ENCODE measurements at places on chromosomes 12 and 14.

DNA sequence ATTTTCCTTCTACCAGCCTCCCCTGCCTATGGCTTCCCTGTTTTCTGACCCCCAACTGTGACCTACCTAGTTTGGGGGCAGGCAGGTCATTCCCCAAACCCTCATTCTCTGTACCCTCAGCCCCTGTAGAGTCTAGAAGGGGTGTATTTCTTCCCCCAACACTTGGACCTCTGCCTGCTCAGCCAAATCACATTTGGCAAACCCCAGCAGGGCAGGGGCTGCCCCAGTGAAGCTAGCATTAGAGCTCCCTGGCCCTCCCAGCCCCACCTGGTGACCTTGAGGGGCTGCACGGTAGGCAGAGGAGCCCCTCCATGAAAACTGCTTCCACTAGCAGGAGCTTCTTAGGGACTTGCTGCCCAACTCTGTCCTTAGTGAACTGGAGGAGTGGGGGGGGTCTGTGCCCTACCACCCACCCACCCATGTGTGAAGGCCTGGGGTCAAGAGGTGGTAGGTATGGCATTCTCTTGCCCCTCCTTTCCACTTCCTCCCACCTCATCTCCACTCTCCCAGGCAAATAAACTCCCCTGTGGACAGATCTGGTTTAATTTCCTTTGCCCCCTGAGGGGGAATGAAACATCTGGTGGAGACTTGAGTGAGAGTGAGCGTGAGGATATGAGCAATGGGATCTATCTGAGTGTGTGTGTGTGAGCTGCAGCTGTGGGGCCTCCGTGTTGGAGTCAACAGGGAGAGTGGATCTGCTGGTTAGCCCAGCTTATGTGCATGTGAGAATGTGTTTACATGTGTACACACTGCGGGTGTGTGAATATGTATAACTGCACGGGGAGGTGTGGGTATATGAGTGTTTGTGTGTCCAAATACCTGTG lies 1.6 kb downstream of the NXPH4 start:
- DNase-seq, result no peak
- no peaks in the 10 kb centered on the region for H3K36me3 ChIP-seq
- H3K27me3 ChIP-seq, result peaks cover 10% of the 10 kb centered on the region

GRCh38 chr12:8065991-8066594 lies at the start of gene C3AR1:
C3AR1 (minus strand) TSS chr12:8066359; CDS start chr12:8060185, 6,174 bp downstream.
- no peaks in the 10 kb centered on the region for H3K36me3 ChIP-seq
- no peaks in the 10 kb centered on the region for H3K4me1 ChIP-seq
- H3K27ac ChIP-seq, result no peak within 1 kb of the TSS
- no peaks in the 10 kb centered on the region for H3K27me3 ChIP-seq

GRCh38 chr12:3437986-3438385 lies 53.0 kb upstream of the PRMT8 start:
- H3K36me3 ChIP-seq, result no peaks in the 10 kb centered on the region
- DNase-seq, result no peak
- H3K4me3 ChIP-seq, result no peak overlapping the region
- no peaks in the 10 kb centered on the region for H3K4me1 ChIP-seq
- no peaks in the 10 kb centered on the region for H3K27me3 ChIP-seq

GRCh38 chr14:96748362-96748761 lies 48.8 kb upstream of the VRK1 start:
- H3K4me1 ChIP-seq, result no peaks in the 10 kb centered on the region
- peaks cover 4% of the 10 kb centered on the region for H3K27me3 ChIP-seq

DNA sequence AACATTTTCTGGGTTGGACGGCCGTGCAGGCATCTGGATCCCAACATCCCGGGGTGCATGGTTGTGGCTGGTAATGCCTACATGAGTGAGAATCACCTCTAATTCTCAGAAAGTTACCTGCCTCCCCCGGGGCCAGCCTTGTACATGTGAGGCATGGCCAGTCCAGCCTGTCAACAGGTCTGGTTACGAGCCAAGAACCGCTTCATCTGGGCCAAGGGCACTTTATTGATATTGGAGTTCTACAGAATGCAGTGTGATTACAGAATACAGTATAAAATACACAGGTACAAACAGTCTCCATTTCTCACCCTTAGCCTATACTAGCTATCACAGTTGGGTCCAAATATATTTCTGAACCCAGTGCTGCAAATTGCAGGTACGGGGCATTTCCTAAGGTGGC lies 84.9 kb upstream of the EVL start:
- H3K27ac ChIP-seq, result no peak overlapping the region
- H3K36me3 ChIP-seq, result no peaks in the 10 kb centered on the region
- H3K27me3 ChIP-seq, result no peaks in the 10 kb centered on the region
- no peak overlapping the region for H3K4me3 ChIP-seq

DNA sequence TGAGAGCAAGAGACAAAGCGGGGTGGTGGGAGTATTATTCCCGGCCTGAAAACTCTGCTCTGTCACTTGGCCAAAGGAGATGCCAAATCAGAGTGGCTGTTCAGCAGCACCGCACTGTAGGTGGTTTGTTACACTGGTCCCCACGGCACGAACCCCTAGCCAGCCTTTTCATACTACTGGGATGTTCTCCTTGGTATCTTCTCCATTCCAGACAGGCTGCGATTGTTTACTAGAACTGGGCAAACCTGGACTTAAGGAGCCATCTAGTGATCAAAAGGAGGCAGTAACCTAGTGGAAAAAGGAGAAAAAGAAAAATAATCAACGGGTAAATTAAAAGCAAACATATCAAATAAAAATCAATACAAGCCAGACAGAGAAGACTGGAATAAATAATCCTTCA lies 58.9 kb upstream of the TMTC2 start:
- H3K27ac ChIP-seq, result no peak overlapping the region
- no peaks in the 10 kb centered on the region for H3K4me1 ChIP-seq
- H3K27me3 ChIP-seq, result no peaks in the 10 kb centered on the region
- H3K36me3 ChIP-seq, result no peaks in the 10 kb centered on the region
- H3K4me3 ChIP-seq, result no peak overlapping the region

DNA sequence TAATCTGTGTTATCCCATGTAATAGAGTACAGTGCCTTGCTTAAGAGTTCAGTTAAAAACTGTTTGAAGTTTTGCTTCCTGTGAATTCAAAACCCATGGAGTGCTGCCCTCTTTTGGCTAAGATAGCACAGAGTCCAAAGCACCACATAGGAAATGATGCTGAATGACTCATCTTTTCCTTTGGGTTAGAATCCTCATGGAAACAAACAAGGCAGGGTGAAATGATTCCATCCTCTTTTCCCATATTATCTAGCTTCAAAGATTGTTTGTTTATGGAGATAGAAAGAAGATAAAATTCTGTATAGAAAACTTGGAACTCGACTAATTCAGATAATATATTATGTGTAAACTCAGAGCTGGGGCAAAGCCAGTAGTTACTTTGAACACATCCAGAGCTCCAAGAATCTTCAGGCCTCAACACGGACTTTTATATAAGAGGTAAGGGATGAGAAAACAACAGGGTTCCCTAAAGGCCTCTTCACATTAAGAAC lies 87.4 kb downstream of the OTOGL start:
- H3K4me1 ChIP-seq, result no peaks in the 10 kb centered on the region
- no peak overlapping the region for H3K4me3 ChIP-seq
- peak; percentile 67 for DNase-seq
- no peaks in the 10 kb centered on the region for H3K36me3 ChIP-seq

DNA sequence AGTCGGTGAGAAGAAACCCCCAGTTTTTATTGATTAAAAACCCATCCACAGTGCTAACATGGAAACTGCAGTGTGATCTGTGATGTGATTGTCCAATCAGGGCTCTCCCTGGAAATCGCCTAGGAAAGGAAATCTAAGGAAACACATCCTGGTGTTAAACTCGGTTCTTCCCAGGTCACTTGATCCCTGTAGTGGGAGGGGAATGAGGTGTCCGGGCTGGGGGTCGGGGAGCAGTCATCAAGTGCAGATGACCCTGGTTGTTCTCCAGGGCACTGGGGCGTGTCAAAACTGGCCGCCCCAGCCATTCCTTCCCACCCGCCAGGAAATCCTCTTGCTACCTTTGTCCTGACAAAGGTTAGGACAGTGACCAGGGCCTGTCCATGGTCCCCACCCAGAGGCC lies 20.8 kb downstream of the RAB35 start:
- DNase-seq, result no peak
- H3K27me3 ChIP-seq, result no peaks in the 10 kb centered on the region
- no peak overlapping the region for H3K4me3 ChIP-seq
- H3K4me1 ChIP-seq, result no peaks in the 10 kb centered on the region
- peaks cover 4% of the 10 kb centered on the region for H3K36me3 ChIP-seq
- H3K27ac ChIP-seq, result no peak overlapping the region

DNA sequence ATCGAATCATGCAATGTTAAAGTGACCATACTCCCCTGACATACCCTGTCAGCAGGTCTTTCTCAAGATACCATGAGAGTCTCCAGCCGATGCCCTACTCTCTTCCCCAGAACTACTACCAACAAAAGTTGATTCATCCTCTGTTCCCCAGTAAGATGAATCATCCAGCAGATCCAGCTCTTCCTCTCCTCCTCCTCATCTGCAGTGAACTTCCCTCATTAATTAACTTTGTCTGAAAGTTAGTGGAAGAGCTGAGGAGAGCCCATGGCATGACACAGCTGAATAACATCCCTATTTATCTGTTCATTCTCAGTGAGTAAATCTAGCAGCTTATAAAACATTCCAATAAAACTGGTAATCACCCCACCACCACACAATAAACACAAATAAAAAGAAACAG lies 213.4 kb downstream of the EGLN3 start:
- H3K27ac ChIP-seq, result no peak overlapping the region
- no peaks in the 10 kb centered on the region for H3K4me1 ChIP-seq
- no peaks in the 10 kb centered on the region for H3K27me3 ChIP-seq
- DNase-seq, result no peak

- H3K27me3 ChIP-seq, result no peaks in the 10 kb centered on the region
- H3K36me3 ChIP-seq, result no peaks in the 10 kb centered on the region
- H3K4me3 ChIP-seq, result no peak overlapping the region
- no peak overlapping the region for H3K27ac ChIP-seq
Measured at GRCh38 chr12:66115071-66115600, 15.4 kb downstream of the LLPH start.

Measured in Caco-2 (cell line).